Stimulated activated CD8-positive, alpha-beta memory T cell treated with anti-CD3 and anti-CD28 coated beads, Interleukin-7, amount 100 ng/mL, for 1 hour (primary cell): ENCODE measurements at places on chromosomes 3 and 15.

DNA sequence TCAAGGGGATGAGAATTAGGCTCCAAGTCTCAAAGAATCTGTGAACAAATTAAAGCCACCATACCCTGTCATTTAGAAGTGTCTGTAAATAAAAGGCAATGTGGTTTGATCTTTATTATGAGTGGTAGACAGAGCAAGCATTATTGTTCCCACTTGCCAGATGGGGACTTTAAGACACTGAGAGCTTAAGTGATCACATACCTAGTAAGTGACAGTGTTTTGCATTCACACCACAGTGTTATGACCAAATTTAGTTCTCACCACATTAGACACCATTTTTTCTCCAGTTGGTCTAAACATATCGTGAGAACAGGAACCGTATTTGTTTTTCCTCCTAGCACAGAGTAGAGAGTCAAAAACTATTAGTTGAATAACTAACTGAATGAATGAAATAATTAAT is 13.2 kb upstream of the ZBED2 start:
- no peak for DNase-seq

DNA sequence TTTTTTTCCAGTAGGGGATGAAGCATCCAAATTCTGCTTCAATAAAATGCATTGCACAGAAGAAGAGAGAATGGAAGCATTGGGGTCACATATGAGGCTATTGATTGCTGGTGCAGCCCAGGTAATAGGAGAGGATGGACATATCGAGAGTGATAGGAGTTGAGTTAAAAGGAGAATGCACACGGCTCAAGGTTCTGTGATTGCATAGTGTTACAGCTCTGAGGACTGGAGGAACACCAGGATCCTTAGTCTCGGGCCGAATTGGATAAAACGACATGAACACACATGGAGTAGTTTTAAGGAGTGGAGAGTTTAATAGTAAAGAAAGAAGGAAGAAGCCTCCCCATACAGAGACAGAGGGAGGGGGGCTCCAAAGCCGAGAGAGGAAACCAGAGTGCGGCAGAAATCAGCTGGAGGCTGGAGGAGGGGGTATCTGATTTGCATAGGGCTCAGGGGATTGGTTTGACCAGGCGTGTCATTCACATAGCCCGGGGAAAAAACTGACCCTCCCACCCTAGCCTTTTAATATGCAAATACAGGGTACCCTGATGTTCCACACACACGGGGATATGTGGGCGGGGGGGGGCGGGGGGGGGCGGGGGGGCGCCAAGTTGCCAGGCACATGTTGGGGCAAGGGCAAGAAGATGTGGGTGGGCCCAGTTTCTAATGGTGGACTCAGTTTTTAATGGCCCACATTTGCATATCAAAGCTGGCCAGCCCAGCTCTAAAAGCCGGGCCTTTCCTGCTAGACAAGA is 156.9 kb downstream of the AGBL1 start:
- DNase-seq, result no peak

- no peak for DNase-seq
Measured at GRCh38 chr3:157856078-157856939, 249.9 kb downstream of the SHOX2 start.

DNA sequence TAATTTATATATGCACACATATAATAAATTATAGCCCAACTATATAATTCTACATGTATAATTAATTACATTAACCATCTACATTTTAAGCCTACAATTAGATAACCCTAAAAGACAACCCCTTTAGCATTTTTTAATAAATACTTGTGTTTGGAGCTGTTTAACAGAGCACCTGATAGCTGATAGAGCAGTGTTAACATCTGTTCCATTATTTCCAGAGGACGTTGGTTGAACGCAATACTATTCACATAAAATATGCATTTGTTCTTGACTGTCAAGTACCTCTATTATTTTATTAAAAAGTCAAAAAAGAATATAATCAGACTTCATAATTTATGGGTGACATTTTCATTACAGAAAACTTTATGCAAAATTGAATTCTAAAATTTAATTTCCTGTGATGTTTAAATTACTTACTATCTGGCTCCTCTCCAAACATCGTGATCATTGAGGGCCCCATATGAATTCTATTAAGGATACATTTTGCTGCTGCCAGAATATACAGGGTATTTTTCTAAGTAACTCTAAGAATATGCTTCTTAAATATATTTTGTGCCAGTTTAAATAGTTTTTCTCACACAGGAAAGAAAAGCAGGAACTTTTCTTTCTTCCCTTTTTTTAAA is 234.3 kb downstream of the SHOX2 start:
- DNase-seq, result no peak

- no peak for DNase-seq
Measured at GRCh38 chr3:137035631-137036030, 77.8 kb downstream of the IL20RB start.

DNA sequence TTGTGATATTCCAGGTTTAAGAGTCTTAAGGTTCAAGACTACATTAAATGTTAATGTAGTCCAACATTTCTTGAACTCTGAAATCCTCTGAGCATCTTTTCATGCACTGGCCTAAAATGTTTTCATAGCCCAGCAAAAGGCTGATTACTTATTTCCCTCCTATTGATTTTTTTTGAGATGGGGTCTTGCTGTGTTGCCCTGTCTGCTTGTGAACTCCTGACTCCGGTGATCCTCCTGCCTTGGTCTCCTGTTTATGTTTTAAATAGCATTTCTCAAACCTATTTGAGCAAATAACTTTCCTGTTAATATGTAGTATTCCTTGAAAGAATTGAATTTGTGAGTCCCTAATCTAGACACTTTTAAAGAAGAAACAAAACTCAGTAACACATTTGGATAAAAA is 133.5 kb downstream of the IGF1R start:
- DNase-seq, result no peak

- DNase-seq, result no peak
Measured at GRCh38 chr3:31610700-31611275, 78.1 kb downstream of the STT3B start.

DNA sequence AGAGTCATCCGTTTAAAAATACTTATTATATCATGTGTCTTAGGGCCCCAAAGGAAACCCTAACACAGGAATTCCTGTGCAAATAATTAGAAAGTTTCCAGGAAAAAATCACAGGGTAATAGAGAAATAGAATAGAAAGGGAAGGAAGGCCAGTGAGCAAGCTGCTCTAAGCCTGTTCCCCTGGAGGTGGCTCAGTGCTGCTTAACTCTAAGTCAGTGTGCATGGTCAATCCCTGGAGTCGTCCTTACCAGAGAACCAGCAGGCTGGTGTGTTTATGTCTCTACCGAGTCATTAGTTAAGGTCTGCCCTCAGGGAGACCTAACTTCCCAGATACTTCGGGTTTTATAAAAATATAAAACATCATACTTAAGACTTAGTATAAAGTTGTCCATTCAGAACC is 21.0 kb upstream of the MCF2L2 start:
- DNase-seq, result no peak

DNA sequence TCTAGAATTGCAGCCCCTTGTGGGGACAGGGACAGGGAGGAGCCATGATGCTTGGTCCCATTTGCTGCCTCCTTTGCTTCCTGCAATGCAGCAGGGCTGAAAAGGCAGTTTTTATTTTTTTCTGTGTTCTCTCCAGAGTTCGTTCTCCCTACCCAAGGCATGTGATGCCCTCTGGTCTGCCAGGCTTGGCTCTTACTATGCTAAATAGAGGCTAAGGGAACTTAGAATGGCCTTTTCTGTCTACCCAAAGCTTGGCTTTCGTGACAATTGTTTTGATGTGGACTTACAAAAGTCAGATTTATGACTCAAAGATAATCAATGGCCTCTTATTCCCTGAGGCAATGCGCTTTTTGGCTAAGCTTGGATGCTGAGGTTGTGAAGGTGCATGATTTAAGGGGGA is 293.3 kb upstream of the TBL1XR1 start:
- DNase-seq, result no peak

- DNase-seq, result no peak
Measured at GRCh38 chr15:86178845-86179244, 99.2 kb downstream of the AGBL1 start.
